ENCODE measurements at places on chromosomes 4 and X.

DNA sequence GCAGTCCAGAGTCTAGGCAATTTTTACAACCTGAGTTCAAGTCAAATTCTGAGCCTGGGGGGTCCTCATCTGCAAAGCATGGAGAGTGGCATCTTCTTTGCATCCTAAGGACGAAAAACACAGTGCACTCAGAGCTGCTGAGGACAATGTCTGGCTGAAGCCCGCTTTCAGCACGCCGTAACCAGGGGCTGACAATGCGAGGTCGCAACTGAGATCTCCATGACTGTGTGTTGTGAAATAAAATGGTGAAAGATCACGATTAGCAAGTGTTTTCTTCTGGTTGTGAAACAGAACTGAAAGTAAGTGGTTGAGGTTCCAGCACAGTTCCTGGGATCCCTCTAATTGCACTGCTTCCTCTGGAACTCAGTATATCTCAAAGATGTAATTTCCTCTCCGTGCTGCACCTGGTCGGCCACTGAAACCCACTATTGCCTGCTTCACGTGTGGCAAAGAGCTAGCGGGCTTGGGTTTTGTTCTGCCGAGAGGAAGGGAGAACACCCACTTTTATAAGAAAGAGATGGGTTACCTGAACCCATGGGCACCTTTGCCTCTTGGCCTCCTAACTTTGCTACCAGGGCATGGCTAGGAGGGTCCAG, 7.7 kb upstream of the F11 start:
- DNase-seq, result no peak

DNA sequence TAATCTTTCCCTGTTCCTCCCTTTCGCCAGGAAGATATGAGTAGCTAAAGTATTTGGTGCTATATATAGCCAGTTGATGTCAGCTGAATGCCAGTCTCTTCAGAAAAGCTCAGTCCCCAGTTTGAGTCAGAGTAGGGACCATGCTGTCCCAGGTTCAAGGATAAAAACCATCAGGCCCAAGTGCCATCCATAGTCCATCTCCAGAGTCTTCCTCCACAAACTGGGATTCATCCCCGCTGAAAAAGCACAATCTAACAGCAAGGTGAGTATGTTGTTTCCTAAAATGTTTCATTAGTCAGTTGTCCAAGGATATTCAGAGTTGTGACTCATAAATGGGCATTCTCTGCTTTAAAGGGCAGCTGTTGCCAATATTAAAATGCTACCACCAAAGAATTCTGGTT, at the start of gene MYOZ2:
Gene MYOZ2 (plus strand): TSS at position 112 of the 401 bp plus-strand sequence. CDS start 694 bp downstream, outside the sequence.
- DNase-seq, result no peak

DNA sequence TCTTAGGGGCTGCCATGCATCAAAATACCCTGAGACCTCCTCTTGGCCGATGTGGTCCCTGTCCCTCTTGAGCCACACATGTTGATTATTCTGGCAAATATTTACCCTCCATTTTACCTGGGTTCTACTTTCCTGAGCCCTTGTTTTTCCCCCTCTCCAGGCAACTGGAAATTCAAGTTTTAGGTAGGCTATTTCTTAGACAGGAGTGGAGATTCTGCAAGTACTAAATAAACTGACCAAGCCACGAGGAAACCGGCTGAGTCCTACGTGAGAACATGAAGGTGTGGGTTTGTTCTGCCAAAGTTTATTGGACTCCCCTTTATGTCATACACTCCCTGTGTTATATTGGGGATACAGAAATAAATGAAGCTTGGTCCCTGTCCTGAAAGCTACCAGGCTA, 88.1 kb downstream of the RTL5 start:
- DNase-seq, result no peak

GRCh38 chrX:7294483-7294882, 146.5 kb upstream of the PUDP start:
- no peak for DNase-seq

GRCh38 chr4:159355466-159355865, 252.6 kb downstream of the RAPGEF2 start:
- no peak for DNase-seq

- no peak for DNase-seq
These were observed 145.5 kb upstream of the MAMLD1 start for GRCh38 chrX:150217609-150218008.

DNA sequence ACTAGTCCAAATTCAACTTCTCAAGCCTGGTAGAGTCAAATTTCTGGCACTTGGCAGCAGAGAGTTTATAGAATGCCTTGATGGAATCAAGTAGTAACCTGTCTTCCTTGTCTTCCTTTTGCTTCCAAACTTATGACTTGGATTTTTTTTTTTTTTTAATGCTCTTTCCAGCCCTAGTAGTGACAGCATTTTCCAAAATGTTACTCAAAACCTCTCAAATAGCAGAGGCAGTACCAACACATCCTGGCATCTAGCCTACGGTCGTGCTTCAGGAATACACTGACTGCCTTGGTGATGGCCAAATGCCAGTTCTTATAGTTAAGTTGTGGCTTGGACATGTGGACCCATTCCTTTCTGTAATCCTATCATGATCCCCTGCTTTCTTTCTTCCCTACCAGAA, 46.0 kb downstream of the GALNT7 start:
- DNase-seq, result no peak

GRCh38 chrX:139936259-139936658, 3.4 kb upstream of the ATP11C start:
- no peak for DNase-seq

DNA sequence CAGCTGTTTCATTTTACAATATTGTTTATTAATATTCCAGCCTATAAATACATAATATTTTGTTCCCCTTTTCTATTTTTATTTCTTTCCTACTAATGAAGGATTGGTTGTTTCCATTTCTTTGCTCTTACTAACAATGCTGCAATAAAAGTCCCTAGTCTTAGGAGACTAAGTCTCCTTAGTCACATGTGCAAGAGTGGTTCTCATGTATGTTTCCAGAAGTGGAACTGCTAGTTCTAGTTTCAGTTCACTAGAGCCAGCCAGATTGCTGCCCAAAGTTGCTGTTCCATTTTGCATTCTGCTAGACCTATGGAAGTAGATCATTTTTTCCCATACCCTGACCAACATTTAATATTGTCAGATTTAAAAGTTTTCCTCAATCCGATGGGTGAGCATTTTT, 44.3 kb downstream of the CNGA1 start:
- no peak for DNase-seq

GRCh38 chr4:129747756-129748155, 651.8 kb downstream of the C4orf33 start:
- DNase-seq, result no peak

- DNase-seq, result no peak
These were observed 25.7 kb downstream of the AFF1 start for GRCh38 chr4:86960557-86960961.

- DNase-seq, result no peak
These were observed 141.1 kb upstream of the MID1 start for GRCh38 chrX:10761447-10761846.

All from stimulated activated CD8-positive, alpha-beta memory T cell treated with anti-CD3 and anti-CD28 coated beads, Interleukin-12 subunit alpha, Interleukin-12 subunit beta, amount 100 ng/mL, for 1 hour (primary cell).